ENCODE measurements at places on chromosomes 2 and 18. TPM values are rescaled to one million over a fixed set of nuclear protein-coding genes. Genes with fewer than 3 reads are reported as not detected.

HRH4 gene
- total RNA-seq = 0.17 TPM

GPR75 gene
- total RNA-seq = 4.4 TPM

LYPD6 gene
- not detected for total RNA-seq

SPP2 gene
- not detected for total RNA-seq

DTNA gene
- total RNA-seq = 0.24 TPM

SESTD1 gene
- 13.4 TPM for total RNA-seq

TFCP2L1 gene
- not detected for total RNA-seq
